ENCODE measurements at places on chromosomes 11 and 22.

- peak; percentile 44 for DNase-seq
Measured at GRCh38 chr11:94325681-94326080, 21.3 kb downstream of the IZUMO1R start.

- DNase-seq: no peak
Measured at GRCh38 chr11:93747122-93747521, 5.7 kb downstream of the C11orf54 start.

DNA sequence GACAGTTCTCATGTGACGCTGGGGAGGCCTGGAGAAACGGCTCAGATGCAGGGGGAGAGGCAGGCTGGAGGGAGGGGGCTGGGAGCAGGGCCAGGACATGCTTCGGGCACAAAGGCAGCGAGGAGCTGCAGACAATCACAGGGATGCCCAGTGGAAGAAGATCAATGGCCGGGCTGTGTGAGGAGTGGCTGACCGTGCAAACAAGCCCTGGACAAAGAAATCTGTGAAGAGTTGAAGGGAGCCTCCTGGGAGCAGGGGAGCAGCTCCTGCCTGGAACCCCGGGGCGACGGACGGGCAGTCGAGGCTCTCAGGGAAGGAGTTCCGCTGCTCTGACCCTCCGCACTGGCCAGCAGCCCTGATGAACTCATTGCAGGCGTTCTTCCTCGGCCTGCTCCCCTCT is 126.7 kb upstream of the B3GAT1 start:
- DNase-seq: no peak

- DNase-seq: no peak
Measured at GRCh38 chr11:63603180-63603518, 11.1 kb downstream of the PLAAT3 start.

All from GM12891 (cell line).